Esophagus squamous epithelium (tissue), 5 donors: ENCODE measurements at places on chromosomes 1 and 21.
A peak's percentile ranks its signal among the peaks of the same experiment; 100 is the strongest.

- no peaks in the 10 kb centered on the region for H3K27me3 ChIP-seq
- peak overlapping the region; percentile 91 for H3K27ac ChIP-seq
- H3K4me3 ChIP-seq: peak overlapping the region; percentile 34
Observed at GRCh38 chr1:41496080-41497055, 11.9 kb upstream of the EDN2 start.

GRCh38 chr1:5345556-5345955, 646.7 kb downstream of the NPHP4 start:
- no peak overlapping the region for H3K27ac ChIP-seq
- no peaks in the 10 kb centered on the region for H3K36me3 ChIP-seq
- H3K4me3 ChIP-seq: no peak overlapping the region
- no peaks in the 10 kb centered on the region for H3K4me1 ChIP-seq
- peaks cover 44% of the 10 kb centered on the region for H3K27me3 ChIP-seq
- DNase-seq: no peak

DNA sequence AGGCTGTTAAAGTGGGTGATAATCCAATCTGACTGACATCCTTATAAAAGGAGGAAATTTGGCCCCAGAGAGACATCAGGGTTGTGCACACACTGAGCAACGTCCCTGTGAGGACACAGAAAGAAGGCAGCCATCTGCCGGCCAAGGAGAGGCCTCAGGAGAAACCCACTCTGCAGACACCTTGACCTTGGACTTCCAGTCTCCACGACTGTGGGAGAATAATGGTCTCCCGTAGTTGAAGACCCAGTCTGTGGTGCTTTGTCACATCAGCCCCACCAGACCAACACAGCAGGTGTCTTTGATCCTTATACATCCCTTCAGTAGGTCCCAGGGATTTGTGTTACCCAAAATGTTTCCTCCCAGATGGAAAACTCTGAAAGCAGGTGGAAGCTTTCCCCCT, 4.2 kb upstream of the DNAJC28 start:
- DNase-seq: no peak
- no peak overlapping the region for H3K4me3 ChIP-seq
- H3K27me3 ChIP-seq: no peaks in the 10 kb centered on the region
- H3K4me1 ChIP-seq: no peaks in the 10 kb centered on the region

DNA sequence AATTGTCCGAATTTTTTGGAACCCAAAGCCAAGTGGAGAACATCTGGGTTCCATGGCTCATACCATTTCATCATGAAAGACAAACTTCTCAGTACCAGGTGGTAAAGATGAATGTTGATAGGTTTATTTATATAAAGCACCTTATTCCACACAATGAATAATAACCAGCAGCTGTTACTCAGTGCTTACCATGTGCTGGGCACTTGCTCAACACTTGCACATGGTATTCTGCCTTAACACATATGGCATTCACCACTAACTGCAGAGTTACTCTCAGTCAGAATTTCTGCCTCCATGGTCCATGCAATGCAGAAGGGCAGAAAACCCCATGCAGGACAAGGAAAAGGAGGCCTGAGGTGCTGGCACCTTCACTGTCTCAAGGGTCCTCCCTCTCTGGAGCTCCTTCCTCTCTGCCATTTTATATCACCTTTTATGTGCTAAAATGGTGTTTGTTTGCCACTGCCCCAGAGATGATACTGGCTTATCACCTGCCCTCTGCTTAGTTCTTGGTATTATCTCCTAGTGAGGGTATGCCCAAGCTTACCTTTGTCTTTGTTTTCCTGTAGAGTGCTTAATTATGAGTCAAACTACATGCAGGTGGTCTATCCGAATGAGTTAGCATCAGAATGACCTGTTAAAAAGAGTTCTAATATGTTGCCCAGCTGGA, 76.7 kb upstream of the ZNF326 start:
- no peaks in the 10 kb centered on the region for H3K4me1 ChIP-seq
- H3K36me3 ChIP-seq: no peaks in the 10 kb centered on the region
- H3K27ac ChIP-seq: no peak overlapping the region
- no peak for DNase-seq

GRCh38 chr1:168057921-168058320, 78.8 kb downstream of the GPR161 start:
- H3K27me3 ChIP-seq: no peaks in the 10 kb centered on the region
- no peak for DNase-seq
- no peaks in the 10 kb centered on the region for H3K4me1 ChIP-seq
- H3K36me3 ChIP-seq: no peaks in the 10 kb centered on the region
- H3K4me3 ChIP-seq: no peak overlapping the region
- H3K27ac ChIP-seq: no peak overlapping the region

- DNase-seq: no peak
- H3K27me3 ChIP-seq: no peaks in the 10 kb centered on the region
- no peak overlapping the region for H3K4me3 ChIP-seq
- H3K36me3 ChIP-seq: no peaks in the 10 kb centered on the region
- H3K4me1 ChIP-seq: no peaks in the 10 kb centered on the region
Observed at GRCh38 chr1:180402001-180402400, 100.4 kb downstream of the ACBD6 start.

GRCh38 chr21:36065497-36066036, 4.3 kb upstream of the CBR1 start:
- no peak for DNase-seq
- no peak overlapping the region for H3K4me3 ChIP-seq
- no peaks in the 10 kb centered on the region for H3K36me3 ChIP-seq

DNA sequence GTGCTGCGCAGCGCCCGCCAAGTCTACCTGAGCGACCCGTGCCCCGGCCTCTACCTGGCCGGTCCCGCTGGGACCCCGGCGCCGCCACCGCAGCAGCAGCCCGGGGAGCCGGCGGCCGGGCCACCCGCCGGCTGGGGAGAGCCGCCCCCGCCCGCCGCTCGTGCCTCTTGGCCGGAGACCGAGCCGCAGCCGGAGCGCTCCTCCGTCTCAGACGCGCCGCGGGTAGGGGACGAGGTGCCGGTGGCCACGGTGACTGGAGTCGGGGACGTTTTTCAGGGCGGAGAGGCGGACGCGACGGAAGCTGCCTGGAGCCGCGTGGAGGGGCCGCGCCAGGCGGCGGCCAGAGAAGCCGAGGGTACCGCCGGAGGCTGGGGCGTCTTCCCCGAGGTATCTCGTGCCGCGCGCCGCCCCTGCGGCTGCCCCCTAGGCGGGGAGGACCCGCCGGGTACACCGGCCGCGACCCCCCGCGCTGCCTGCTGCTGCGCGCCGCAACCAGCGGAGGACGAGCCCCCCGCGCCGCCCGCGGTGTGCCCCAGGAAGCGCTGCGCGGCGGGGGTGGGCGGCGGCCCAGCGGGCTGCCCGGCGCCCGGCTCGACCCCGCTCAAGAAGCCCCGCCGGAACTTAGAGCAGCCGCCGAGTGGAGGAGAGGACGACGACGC, 646 bp downstream of the IER5 start:
- H3K27me3 ChIP-seq: no peaks in the 10 kb centered on the region
- H3K36me3 ChIP-seq: peaks cover 12% of the 10 kb centered on the region
- DNase-seq: no peak
- H3K27ac ChIP-seq: peak overlapping the region; percentile 96
- peaks cover 62% of the 10 kb centered on the region for H3K4me1 ChIP-seq

GRCh38 chr1:232045139-232045994, 418.8 kb downstream of the DISC1 start:
- H3K27ac ChIP-seq: peak overlapping the region; percentile 68
- no peak for DNase-seq
- no peaks in the 10 kb centered on the region for H3K27me3 ChIP-seq
- H3K36me3 ChIP-seq: no peaks in the 10 kb centered on the region

DNA sequence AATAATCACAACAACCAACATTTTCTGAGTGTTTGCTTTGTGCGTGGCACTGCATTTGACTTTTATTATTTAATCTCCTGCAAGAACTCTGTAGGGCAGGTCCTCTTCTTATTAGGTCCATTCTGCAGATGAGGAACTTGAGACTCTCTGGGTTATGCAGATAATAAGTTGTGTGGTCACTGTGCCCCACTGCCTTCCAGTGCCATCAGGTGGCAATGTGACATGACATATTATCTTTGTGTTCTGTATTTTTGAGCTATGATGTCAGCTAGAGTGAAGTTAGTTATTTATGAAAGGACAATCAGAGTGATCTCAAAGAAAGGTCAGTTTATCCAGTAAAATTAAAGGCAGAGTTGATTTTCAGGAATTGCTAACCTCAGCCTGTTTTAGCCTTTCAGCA, 196.0 kb downstream of the FMN2 start:
- H3K36me3 ChIP-seq: no peaks in the 10 kb centered on the region
- H3K27ac ChIP-seq: no peak overlapping the region
- no peak overlapping the region for H3K4me3 ChIP-seq
- no peak for DNase-seq

- H3K4me1 ChIP-seq: no peaks in the 10 kb centered on the region
- peaks cover 12% of the 10 kb centered on the region for H3K27me3 ChIP-seq
- H3K4me3 ChIP-seq: no peak overlapping the region
Observed at GRCh38 chr1:111876631-111877030, 112.8 kb downstream of the KCND3 start.

- no peaks in the 10 kb centered on the region for H3K36me3 ChIP-seq
- no peaks in the 10 kb centered on the region for H3K27me3 ChIP-seq
- H3K27ac ChIP-seq: peak overlapping the region; percentile 70
- DNase-seq: no peak
- H3K4me3 ChIP-seq: no peak overlapping the region
Observed at GRCh38 chr1:67816095-67816475, 17.2 kb downstream of the GNG12 start.

GRCh38 chr1:153705484-153705883, 22.4 kb upstream of the INTS3 start:
- H3K27ac ChIP-seq: no peak overlapping the region
- no peaks in the 10 kb centered on the region for H3K36me3 ChIP-seq
- no peak for DNase-seq
- H3K4me3 ChIP-seq: no peak overlapping the region
- no peaks in the 10 kb centered on the region for H3K4me1 ChIP-seq

- H3K4me3 ChIP-seq: no peak overlapping the region
- H3K4me1 ChIP-seq: peaks cover 8% of the 10 kb centered on the region
- peak overlapping the region; percentile 38 for H3K27ac ChIP-seq
- no peaks in the 10 kb centered on the region for H3K27me3 ChIP-seq
- no peak for DNase-seq
Observed at GRCh38 chr1:31984419-31985347, 29.0 kb upstream of the KHDRBS1 start.

DNA sequence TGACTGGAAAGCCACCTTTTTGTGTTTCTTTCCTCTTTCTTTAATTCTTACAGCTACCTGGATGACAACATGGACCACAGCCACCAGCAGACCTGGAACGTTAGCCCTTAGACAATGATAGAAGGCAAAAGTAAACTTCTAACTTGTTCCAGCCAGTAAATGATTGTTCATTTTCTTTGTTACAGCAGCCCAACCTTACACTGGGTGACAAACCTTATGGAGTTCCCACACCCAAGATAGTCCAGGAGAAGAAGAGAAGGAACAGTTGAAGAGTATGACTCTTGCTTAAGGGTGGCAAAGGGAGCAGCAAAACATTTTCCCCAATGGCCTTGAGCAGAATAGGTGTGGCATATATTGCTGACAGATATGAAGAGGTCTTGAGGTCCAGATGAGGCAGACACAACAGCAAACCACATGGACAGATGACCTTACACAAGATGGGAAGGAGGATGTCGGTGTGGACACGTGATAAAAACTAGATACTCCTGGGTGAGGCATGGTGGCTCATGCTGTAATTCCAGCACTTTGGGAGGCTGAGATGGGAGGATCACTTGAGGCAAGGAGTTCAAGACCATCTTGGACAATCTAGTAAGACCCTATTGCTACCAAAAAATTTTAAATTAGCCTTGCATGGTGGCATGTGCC, 11.8 kb upstream of the FAM76A start:
- H3K4me1 ChIP-seq: no peaks in the 10 kb centered on the region
- H3K36me3 ChIP-seq: no peaks in the 10 kb centered on the region
- H3K27me3 ChIP-seq: no peaks in the 10 kb centered on the region
- DNase-seq: no peak
- no peak overlapping the region for H3K27ac ChIP-seq

DNA sequence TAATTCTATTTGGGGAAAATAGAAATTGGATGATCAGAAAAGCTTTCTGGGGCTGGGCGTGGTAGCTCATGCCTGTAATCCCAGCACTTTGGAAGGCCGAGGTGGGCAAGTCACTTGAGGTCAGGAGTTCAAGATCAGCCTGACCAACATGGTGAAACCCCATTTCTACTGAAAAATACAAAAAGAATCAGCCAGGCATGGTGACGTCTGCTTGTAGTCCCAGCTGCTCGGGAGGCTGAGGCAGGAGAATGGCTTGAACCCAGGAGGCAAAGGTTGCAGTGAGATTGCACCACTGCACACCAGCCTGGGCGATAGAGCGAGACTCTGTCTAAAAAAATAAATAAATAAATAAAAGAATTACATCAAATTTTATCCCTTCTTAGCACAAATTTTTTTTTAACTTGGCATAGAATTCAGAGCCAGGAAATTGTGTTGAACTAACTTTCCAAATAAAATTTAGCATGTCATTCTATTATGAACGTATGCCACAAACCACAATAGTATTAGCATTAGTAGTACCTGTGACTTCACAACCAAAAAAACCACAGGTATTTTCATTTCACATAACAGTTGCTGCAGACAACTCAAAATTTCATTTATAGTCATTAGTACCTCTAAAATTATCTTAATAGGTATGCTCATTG, 4.5 kb upstream of the ANKRD13C start:
- H3K36me3 ChIP-seq: no peaks in the 10 kb centered on the region
- no peak for DNase-seq
- no peaks in the 10 kb centered on the region for H3K27me3 ChIP-seq
- no peak overlapping the region for H3K4me3 ChIP-seq
- no peaks in the 10 kb centered on the region for H3K4me1 ChIP-seq
- H3K27ac ChIP-seq: no peak overlapping the region

GRCh38 chr1:109425391-109426280, 612 bp downstream of the PSMA5 start:
- H3K4me1 ChIP-seq: peaks cover 44% of the 10 kb centered on the region
- peak overlapping the region; percentile 89 for H3K27ac ChIP-seq
- no peak for DNase-seq
- H3K36me3 ChIP-seq: no peaks in the 10 kb centered on the region
- H3K4me3 ChIP-seq: peak overlapping the region; percentile 87

DNA sequence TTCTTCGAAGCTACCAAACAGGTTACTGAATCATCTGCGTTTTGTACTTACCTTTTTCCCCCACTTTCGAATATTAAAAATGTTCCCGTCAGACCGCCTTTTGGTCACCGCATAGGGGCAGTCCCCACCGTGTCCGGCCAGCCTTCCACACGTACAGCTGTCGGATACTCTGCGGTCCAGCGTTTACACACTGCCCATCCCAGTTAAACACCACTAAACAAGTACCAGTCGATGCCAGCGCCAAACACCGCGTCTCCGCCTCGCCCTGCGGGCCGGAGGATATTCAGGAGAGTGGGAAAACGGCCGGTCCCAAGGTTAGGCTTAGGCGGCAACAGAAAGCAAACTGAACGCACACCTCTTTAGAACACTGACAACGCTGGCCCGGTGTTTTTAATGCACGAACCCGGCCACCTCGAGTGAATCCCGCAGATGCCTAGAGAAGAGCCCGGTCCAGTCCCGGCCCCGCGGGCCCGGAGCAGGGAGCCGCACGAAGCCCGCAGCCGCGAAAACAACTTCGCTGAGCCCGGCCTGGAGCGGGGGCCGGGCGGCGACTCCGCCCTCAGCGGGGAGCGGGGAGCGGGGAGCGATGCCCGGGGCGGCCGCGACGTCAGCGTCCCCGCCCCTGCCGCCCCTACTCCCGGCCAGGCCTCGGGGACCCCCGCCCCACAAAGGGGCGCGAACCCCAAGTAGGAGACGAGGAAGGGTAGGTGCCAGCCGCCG, 730 bp upstream of the PHF13 start:
- peak overlapping the region; percentile 98 for H3K27ac ChIP-seq
- peaks cover 29% of the 10 kb centered on the region for H3K4me1 ChIP-seq
- H3K36me3 ChIP-seq: no peaks in the 10 kb centered on the region
- no peaks in the 10 kb centered on the region for H3K27me3 ChIP-seq
- DNase-seq: no peak
- H3K4me3 ChIP-seq: peak overlapping the region; percentile 76
